ENCODE measurements at places on chromosomes 2 and 18.

GRCh38 chr18:46920653-46921052 lies 3.3 kb downstream of the KATNAL2 start:
- DNase-seq: no peak

DNA sequence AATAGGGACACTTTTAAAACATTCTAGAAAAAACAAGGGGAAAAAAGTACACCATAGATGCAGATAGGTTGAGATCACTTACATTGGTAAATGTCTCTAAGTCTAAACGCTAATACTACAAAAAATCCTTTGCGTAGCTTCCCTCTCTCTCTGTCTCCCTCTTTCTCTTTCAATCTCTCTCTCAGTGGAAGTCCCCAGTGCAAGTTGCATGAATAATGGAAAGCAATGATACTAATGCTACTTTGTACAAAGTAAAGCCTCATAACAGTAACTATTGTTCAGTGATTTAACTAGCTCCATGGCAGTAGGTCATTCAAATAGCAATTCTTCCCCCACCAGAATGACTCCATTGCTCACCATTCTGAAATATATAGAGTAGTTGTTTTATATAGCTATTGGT lies 12.8 kb downstream of the MEIS1 start:
- DNase-seq: no peak

GRCh38 chr2:18319987-18320386 lies 240.5 kb downstream of the RDH14 start:
- no peak for DNase-seq

GRCh38 chr2:72990695-72991438 lies 73.5 kb downstream of the EMX1 start:
- no peak for DNase-seq

DNA sequence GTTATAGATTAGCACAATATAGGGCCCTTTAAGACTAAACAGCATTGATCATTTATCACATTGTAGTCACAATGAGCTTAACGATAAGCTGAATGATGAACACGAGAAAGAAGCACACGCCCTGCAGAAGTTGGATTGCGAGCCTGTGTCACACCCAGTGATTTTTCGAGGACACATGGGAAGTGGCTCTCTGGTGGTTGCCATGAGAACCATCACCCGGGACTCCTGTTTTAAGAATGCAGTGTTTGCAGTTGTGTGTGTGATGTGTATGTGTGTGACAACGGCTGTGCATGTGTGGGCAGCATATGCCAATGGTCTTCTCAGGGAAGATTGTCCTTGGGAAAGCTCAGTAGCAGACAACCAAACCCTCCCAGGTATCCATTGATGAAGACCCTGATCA lies 69.2 kb downstream of the PDCL3 start:
- DNase-seq: no peak

GRCh38 chr18:9539938-9540337 lies 64.6 kb downstream of the RALBP1 start:
- no peak for DNase-seq
